SK-N-SH (cell line): ENCODE measurements at places on chromosomes 6 and 20. TPM values are rescaled to one million over a fixed set of nuclear protein-coding genes. Genes with fewer than 3 reads are reported as not detected.

DNA sequence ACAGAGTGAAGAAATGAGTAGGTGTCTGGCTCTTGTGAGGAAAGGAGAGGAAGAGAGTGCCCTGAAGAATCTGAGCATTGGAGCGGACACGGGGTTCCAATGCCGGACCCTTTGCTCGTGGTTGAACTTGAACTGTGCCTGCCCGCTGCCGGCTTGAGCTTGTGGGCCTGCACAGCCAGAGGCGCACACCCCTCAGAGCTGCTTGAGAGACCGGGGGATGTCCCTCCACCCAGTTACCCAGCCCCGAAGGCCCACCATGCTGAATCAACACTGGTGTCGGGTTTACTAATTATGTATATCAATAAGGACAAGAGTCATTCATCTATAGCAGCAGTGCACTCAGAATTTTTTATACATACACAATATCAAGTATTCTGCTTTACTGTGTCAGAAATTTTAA is 218.3 kb upstream of the CST7 start:
- no peaks in the 10 kb centered on the region for H3K27me3 ChIP-seq
- H3K4me3 ChIP-seq: no peak overlapping the region
- DNase-seq: no peak
- H3K36me3 ChIP-seq: no peaks in the 10 kb centered on the region
- no peak overlapping the region for H3K27ac ChIP-seq

DNA sequence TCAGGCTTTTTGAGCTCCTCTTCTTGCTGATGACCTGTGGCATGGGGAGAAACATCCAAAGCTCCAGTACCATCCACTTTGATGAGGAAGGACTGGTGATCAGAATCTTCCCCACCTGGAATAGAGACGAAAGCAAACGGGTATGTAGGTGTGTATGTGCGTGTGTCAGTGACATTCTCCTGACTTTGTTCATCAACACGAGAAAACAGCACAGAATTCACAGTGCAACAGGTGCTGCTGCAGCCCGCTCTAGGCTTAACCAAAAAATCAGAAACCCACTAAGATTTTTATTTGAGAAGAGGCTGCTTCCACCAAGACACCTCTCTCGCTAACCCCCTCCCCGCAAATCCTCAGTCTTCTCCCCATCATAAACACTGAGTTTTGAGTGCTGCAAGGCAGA is 8.1 kb downstream of the BNIP5 start:
- peaks cover 10% of the 10 kb centered on the region for H3K27me3 ChIP-seq
- no peaks in the 10 kb centered on the region for H3K4me1 ChIP-seq

- no peaks in the 10 kb centered on the region for H3K27me3 ChIP-seq
- no peaks in the 10 kb centered on the region for H3K36me3 ChIP-seq
- no peak for DNase-seq
- no peak overlapping the region for H3K27ac ChIP-seq
These were observed 101.6 kb upstream of the CEP162 start for GRCh38 chr6:84329077-84329476.

- DNase-seq: peak; percentile 27
- no peaks in the 10 kb centered on the region for H3K36me3 ChIP-seq
- no peak overlapping the region for H3K4me3 ChIP-seq
- no peak overlapping the region for H3K27ac ChIP-seq
These were observed 223.8 kb downstream of the NRN1 start for GRCh38 chr6:5782783-5783547.

- H3K27me3 ChIP-seq: no peaks in the 10 kb centered on the region
- DNase-seq: no peak
- no peaks in the 10 kb centered on the region for H3K36me3 ChIP-seq
- H3K4me1 ChIP-seq: peaks cover 9% of the 10 kb centered on the region; the same call in 1 of the 2 replicates
- no peak overlapping the region for H3K4me3 ChIP-seq
These were observed 90.2 kb downstream of the ADTRP start for GRCh38 chr6:11688425-11688709.

DNA sequence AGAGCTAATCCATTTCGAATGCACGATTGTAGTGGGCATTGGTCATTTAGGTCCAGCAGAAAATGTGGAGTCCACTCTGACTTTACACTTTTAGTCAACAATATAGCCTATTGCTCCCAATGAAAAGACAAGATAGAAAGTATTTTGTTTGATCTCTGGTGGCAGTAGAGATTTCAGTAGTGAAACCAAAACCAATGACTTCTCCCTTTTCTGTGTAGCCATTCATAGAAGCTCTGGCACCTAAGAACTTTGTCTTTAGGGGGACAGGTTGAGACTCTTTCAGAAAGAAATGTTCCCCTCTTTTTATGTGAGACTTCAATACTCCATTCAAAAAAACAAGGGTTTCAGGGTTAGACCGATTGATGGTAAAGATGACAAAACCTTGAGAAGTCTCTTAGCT is 510.8 kb upstream of the POU3F2 start:
- no peaks in the 10 kb centered on the region for H3K4me1 ChIP-seq
- no peak overlapping the region for H3K27ac ChIP-seq
- DNase-seq: no peak
- H3K27me3 ChIP-seq: no peaks in the 10 kb centered on the region

DNA sequence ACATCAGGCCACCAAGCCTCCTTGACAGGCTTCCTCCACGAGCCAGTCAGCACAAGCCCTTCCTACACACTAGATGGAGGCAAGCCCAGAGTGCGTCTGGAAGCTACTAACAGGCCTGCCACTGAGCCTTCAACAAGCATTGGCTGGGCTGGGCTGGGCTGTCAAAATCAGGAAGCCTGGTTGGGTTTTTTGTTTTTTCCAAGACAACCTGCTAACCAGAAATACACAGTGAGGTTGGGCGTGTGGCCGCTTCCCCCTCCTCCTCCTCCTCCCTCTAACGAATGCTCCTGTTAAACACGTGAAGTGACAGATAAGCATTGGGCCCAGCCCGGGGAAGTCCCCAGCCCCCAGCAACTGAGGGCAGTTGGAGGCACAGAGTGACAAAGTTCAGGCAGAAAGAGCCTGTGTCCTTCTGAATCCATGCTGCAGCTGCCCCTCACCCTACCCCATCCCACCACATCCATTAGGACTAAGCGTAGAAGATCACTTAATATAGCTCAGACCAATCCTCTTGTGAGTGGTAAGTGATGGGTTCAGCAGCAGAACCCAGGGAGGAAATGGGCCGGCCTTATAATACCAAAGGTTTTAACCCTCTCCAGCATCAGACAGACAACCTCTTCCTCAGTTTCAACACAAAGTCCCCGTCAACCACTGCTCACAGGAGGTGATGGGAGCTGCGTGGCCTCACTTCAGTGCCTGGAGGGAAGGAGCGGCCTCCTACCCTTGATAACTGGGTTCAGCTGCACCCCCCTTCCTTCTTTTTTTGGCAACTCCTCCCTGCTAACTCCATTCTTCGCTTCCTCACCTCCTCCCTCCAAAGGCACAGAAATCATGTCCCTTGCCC is 1.1 kb downstream of the NFATC2 start:
- H3K36me3 ChIP-seq: no peaks in the 10 kb centered on the region
- H3K27me3 ChIP-seq: no peaks in the 10 kb centered on the region
- no peak overlapping the region for H3K27ac ChIP-seq
- DNase-seq: no peak
- H3K4me3 ChIP-seq: no peak overlapping the region
- no peaks in the 10 kb centered on the region for H3K4me1 ChIP-seq

DNA sequence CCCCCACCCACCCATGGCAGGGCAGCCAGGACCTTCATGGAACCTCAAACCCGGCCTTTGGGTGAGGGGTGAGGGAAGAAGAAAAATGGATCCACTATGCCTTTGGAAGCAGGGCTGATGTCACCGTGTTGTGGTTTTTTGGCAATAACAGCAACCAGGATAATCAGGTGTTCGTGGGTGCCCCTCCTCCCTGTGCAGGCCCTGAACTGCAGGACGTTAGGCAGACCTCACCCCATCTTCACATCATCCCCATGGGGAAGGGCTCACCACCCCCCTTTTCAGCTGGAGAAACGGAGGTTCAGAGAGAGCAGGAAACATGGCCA is 3.6 kb downstream of the GABRR2 start:
- H3K27me3 ChIP-seq: no peaks in the 10 kb centered on the region
- no peak overlapping the region for H3K4me3 ChIP-seq
- peaks cover 11% of the 10 kb centered on the region for H3K4me1 ChIP-seq
- no peak overlapping the region for H3K27ac ChIP-seq
- no peak for DNase-seq
- no peaks in the 10 kb centered on the region for H3K36me3 ChIP-seq

- H3K4me1 ChIP-seq: 0 out of 2 replicates have a peak, but pooled peaks cover 8% of the 10 kb centered on the region
- H3K27me3 ChIP-seq: no peaks in the 10 kb centered on the region
- no peak overlapping the region for H3K27ac ChIP-seq
- no peak overlapping the region for H3K4me3 ChIP-seq
- DNase-seq: no peak
These were observed 80.7 kb downstream of the THBS2 start for GRCh38 chr6:169172946-169173345.

DNA sequence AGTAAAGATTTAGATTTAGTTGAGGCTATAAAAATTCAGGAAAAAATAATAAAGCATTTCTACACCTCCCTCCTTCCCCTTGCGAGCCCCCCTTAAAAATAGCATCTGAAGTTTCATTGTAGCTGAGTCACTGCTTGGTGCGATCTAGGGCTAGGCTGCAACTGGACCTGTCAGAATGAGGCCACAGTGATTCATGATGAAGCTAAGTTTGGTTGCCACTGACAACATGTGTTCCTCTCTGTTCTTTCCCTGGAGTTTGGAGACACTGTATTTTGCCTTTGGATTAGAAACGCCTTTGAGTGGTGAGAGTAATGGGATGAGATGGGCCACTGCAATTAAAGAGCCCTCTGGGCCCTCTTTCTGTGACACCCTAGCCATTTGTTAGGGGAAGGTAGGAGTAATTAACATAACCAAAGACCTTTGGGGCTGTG is 334.1 kb downstream of the NRN1 start:
- H3K27ac ChIP-seq: peak overlapping the region; percentile 28; the same call in 1 of the 2 replicates
- DNase-seq: no peak
- no peaks in the 10 kb centered on the region for H3K36me3 ChIP-seq
- H3K27me3 ChIP-seq: no peaks in the 10 kb centered on the region

- peaks cover 10% of the 10 kb centered on the region for H3K36me3 ChIP-seq
- no peaks in the 10 kb centered on the region for H3K27me3 ChIP-seq
- peaks cover 16% of the 10 kb centered on the region for H3K4me1 ChIP-seq
- no peak for DNase-seq
- no peak overlapping the region for H3K27ac ChIP-seq
- no peak overlapping the region for H3K4me3 ChIP-seq
These were observed 110.3 kb upstream of the PRSS16 start for GRCh38 chr6:27136978-27137814.

DNA sequence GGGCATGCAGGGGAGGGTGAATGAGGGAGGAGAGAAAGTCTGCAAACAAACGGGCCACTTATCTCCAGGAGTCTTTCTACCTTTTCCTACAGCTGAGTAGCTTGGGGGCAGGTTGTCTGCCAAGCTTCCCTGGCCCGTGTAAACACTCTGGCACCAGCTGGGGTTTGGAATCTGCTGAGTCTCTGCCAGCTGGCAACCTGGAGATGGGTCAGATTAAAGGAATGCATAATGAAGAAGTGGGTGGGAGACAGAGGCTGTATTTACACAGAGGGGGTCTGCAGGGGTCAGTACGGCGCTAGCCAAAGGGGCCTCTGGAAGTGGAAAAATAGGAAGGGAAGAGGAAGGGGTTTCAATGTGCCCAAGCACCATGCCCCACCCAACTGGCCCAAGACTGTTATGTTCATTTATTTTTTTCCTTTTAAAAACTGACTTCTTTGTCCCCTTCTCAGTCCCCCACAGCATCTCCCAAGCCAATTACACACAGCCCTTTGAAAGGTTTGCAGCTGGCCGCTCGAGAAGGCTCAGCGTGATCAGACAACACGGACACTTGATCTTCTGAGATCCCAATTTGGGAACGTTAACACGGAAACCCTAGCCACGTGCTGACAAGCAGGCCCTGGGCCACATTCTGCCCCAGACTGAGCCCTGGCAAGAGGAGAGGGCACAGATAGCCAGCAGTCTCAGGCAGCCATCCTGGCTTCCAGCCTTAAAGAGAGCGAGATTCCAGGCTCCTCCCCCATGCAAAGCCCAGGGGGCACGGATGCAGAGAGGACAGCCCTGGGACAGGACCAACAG is 25.2 kb downstream of the TRAM2 start:
- no peak overlapping the region for H3K4me3 ChIP-seq
- H3K27me3 ChIP-seq: no peaks in the 10 kb centered on the region
- peak; percentile 75 for DNase-seq
- H3K36me3 ChIP-seq: peaks cover 2% of the 10 kb centered on the region; the same call in 1 of the 2 replicates

- H3K27ac ChIP-seq: no peak overlapping the region
- no peak for DNase-seq
- no peaks in the 10 kb centered on the region for H3K4me1 ChIP-seq
- H3K4me3 ChIP-seq: no peak overlapping the region
- H3K27me3 ChIP-seq: no peaks in the 10 kb centered on the region
These were observed 131.5 kb upstream of the F13A1 start for GRCh38 chr6:6452002-6452401.

DNA sequence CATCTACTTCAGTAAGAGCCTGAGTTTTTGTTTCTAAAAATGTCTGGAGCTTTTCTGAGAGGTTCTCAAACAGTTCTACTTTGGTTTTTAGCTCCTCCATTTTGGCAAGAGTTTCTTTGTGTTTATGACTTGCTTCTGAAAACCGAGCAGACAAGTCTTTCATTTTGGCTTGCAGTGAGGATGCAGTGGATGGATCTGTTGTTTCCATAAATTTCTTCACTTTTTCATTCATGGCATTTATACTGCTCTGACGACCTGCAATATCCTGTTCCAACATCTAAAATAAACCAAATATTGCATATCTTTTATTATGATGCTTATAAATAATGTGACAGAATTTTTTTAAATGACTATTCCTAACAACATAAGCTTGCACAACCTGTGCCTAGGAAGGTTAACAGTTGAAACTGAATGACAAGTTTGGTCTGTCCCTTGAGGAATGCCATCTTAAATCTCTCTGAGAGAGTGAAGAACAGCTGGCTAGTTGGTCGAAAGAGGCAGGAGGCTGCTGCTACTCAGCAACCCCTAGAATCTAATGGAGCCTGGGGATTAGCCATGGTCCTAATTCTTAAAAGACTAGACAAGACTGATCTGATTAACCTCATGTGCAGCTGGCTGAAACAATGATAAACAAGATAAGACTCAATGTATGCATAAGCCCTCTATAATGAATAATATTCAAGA is 69.8 kb downstream of the DST start:
- peak; percentile 42 for DNase-seq
- H3K27me3 ChIP-seq: no peaks in the 10 kb centered on the region
- peaks cover 44% of the 10 kb centered on the region for H3K36me3 ChIP-seq
- no peak overlapping the region for H3K4me3 ChIP-seq
- peak overlapping the region; percentile 92 for H3K27ac ChIP-seq

DNA sequence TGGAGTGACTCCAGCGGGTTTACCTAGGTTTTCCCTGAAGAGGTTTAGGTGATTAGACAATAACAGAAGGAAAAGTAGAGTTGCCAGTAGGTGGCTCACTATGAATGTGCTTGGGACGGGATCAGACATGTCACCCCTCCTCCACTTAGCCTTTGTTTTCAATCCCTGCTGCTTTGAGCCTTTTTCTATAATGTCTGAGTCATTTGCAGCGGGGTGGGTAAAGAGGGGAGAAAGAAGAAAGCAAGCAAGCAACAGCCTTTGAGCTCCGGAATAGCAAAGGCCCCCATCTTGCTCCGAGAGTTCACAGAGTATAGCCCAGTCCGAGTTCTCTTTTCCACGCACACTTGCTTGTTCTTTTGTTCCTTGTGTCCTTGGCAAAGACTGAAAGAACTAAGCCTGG is 129.1 kb downstream of the PACRG start:
- peaks cover 8% of the 10 kb centered on the region for H3K4me1 ChIP-seq
- H3K4me3 ChIP-seq: no peak overlapping the region
- no peaks in the 10 kb centered on the region for H3K27me3 ChIP-seq
- H3K36me3 ChIP-seq: no peaks in the 10 kb centered on the region

Gene HLA-DMB
- polyA plus RNA-seq: 0.10 TPM in 1 of 2 replicates, not detected in the other

Gene MRPL18
- 84.4 and 89.3 TPM in 2 replicates for polyA plus RNA-seq

Gene RFX6
- polyA plus RNA-seq: not detected in 2 replicates

Gene TMC2
- not detected in 2 replicates for polyA plus RNA-seq

Gene RNF39
- polyA plus RNA-seq: not detected in 2 replicates

Gene COX7A2
- 431 and 600 TPM in 2 replicates for polyA plus RNA-seq

Gene RALGAPB
- polyA plus RNA-seq: 10.8 and 14.7 TPM in 2 replicates

Gene KCNG1
- polyA plus RNA-seq: 11.2 and 13.8 TPM in 2 replicates

Gene LIN28B
- polyA plus RNA-seq: 0.67 and 0.91 TPM in 2 replicates
